Activated T-cell treated with anti-CD3 and anti-CD28 coated beads, Interleukin-2, amount 50 U/mL, for 24 hours (primary cell): ENCODE measurements at places on chromosomes 12 and 14.

DNA sequence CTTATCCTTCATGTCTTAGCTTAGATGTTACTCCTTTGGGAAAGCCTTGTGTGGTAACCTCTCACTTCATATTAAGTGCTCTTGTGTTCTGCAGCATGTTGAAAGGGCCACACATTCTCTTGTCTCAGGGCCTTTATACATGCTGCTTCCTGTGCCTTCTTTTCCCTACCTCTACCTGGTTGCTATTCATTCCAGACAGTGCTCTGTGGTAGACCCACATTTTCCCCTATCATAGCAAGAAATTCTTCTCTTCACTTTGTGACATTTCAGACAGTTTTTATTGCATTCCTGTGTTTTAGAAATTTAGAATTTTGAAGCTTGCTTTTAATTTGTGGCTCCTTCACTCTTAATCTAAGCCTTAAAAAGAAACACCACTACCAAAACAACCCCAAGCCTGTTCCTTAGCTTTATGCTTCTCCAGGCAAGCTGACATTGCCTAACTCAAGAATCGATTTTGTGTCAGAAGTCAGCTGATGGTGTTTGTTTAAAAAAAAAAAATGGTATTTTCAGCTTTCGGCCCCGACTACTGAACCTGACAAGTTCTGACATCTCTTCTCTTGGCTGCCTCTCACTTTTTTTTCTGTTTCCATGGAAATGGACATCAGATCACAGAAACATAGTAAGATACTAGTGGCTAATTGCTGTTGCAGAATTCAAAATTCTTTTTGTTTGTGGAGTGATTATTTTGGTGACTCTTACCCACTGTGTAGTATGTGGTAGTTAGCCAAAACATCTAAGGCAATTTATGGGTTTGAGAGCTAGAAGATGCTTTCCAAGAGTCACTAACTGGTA lies 156.3 kb downstream of the NUBPL start:
- no peak for DNase-seq

GRCh38 chr12:104720339-104721038 lies 237.6 kb downstream of the SLC41A2 start:
- peak; percentile 68 for DNase-seq

- no peak for DNase-seq
Observed at GRCh38 chr14:50825307-50825706, 5.7 kb downstream of the NIN start.

DNA sequence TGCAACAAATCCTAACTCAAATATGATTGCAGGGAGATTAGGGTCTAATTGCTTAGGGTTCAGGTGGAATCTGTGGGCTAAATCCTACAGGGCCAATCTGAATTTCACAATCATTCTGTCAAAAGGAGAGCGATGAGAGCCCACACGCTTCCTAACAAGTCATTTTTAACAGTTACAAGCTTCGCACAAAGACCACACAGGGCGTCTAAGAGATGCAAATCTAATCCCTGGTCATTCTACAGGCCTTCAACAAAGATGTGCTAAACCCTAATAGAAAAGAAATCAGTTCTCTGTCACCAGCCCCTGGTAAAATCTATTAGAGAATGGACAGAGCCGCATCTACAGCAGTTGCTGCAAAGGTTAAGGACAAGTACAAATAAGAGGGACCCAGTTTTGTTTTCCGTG lies 15.3 kb downstream of the NKX2-1 start:
- DNase-seq, result no peak

- DNase-seq, result no peak
Observed at GRCh38 chr12:26298785-26299621, 103.6 kb downstream of the SSPN start.

DNA sequence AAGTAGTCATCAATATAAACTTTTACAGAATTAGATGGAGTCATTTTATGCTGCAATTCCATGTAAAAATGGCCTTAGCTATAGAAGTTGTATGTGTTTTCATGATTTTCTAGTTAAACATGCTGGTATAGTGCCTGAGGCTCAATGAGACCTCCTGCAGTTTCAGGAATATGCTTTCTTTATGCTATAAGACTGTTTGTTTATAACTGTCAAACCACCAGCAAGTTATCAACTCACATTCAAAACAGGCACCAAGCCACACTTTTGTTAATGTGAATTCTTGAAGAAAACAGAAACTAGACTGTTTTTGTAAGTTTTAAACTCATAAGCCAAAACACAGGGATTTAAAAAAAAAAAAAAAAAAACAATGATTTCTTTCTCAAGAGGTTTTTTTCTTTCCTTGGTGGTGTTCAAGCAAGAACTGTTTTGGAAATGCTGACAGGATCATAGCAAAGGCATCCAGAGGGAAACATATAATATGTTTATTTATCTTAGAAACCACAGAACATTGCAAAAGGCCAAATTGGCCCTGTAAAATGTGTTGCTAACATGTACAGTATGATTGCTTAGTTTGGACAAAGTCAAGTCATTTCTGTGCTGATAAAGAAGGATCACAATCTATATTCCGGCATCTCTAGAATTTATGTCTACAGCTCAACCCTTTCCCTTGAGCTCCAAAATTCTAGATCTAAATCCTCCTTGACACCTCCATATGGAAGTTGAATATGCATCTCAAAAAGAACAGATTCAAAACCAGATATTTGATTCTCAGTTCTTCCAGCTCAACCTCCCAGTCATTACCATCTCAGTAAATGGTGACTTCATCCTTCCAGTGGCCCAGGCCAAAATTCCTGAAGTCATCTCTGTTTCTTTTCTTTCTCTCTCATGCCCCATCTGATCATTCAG lies 29.0 kb upstream of the LUM start:
- no peak for DNase-seq

GRCh38 chr14:80637756-80638619 lies 303.6 kb downstream of the CEP128 start:
- no peak for DNase-seq

DNA sequence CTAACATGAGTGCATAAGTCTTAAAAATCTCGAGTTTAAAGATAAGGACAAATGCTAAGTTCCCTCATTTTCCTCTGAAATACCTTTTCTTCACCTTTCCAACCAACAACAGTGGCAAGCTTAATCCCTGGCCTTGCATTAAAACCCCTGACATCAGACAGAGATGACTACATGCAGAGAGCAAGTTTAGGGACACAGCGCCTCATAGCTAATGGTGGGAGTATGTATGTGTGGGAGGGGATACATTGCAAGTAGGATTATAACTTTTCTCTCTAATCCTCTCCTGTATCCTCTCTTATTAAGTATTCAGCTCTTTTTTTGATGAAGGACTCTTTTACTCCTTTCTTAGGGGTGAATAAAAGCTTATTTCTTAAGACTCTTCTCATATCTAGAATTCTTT lies 547.1 kb downstream of the CCER1 start:
- DNase-seq, result no peak

- no peak for DNase-seq
Observed at GRCh38 chr12:97912943-97913342, 450.3 kb downstream of the RMST start.

- no peak for DNase-seq
Observed at GRCh38 chr12:51001799-51002198, 24.4 kb downstream of the SLC11A2 start.

DNA sequence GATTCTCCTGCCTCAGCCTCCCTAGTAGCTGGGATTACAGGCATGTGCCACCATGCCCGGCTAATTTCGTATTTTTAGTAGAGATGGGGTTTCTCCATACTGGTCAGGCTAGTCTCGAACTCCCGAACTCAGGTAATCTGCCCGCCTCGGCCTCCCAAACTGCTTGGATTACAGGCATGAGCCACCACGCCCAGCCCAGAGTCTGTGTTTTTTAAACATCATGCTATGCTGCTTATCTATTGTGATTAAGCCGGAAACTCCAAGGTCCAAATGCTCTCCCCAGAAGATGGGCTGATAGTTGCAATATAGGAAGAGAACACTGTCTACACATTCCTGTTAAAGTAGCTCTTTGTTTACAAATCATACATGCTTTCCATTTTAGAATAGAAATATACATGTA lies 30.5 kb upstream of the MAX start:
- no peak for DNase-seq
